Heart right ventricle (tissue), 16 donors: ENCODE measurements at places on chromosomes 11 and 22. TPM values are rescaled to one million over a fixed set of nuclear protein-coding genes. Genes with fewer than 3 reads are reported as not detected.

DNA sequence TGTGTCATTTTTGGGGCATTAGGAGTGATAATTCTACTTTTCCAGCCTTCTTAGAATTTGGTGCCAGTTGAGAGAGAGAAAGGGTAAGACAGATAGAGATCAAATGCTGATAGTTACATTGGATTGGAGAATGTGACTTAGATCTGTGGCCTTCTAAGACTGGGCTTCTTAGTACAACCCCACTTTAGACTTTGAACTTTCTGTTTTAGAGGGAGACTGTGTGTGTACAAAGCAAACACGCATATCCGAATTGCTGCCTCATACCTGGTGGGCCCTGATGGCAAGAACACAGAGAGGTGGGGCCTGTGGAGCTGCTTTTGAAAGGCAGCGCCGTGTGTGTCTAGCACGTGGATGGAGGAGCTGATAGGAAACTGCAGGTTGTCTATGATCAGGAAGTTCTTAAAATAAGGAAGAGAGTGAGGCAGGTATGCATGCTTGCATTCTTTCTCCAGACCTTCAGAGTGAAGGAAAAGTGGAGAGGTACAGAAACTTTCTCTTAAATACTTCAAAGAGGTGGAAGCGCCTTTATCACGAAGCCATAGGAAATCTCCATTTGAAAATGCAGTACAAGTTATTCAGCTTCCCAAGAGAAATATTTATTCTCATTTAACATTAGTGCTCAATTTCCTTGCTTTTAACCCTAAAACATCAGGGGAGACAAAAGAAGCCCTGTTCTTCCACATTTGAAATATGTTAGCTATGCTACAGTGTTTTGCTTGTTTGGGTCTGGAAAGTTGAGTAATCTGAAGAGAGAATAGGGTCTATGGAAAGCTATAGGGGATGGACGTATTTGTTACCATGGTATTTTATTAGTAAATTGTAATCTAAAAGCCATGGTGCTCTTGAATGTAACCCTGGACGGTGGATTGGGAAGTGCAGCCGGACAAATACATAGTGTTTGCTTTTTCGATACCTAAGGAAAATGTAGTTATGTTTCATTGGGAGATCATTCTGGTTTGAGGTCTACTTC is 13.7 kb downstream of the PDHX start:
- no peak for DNase-seq

C11orf16 gene
- total RNA-seq = not detected

GRCh38 chr11:34650528-34650927 is 29.6 kb downstream of the EHF start:
- no peak for DNase-seq

- DNase-seq = no peak
Measured at GRCh38 chr22:39148727-39149535, 3.5 kb downstream of the CBX7 start.

GRCh38 chr11:12815931-12816494 is 141.8 kb downstream of the TEAD1 start:
- DNase-seq = no peak

DNA sequence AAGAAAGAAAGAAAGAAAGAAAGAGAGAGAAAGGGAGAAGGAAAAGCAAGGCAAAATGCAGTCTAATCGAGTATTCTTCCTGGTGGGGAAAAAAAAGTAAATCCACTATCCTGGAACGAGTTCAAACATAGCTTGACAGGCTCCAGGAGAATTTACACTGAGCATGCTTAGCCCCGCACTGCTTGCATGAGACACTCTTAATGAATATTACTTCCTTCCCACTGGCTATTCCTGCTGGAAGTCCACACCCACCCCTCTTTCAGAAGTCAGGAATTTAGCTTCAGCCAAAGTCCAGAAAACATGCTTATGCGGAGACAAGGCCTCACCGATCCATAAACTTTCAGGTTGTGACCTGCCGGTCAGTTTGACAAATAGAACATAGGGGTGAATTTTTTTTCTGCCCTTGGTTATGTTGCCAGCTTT is 251.8 kb upstream of the BLID start:
- DNase-seq = peak; percentile 46

GRCh38 chr22:24521791-24522245 is 26.7 kb downstream of the UPB1 start:
- DNase-seq = no peak
